ENCODE measurements at places on chromosomes 2 and 18.

GRCh38 chr2:99960790-99961189 lies 181.6 kb downstream of the AFF3 start:
- DNase-seq: no peak

- no peak for DNase-seq
Observed at GRCh38 chr2:78654941-78655340, 370.6 kb upstream of the REG3G start.

DNA sequence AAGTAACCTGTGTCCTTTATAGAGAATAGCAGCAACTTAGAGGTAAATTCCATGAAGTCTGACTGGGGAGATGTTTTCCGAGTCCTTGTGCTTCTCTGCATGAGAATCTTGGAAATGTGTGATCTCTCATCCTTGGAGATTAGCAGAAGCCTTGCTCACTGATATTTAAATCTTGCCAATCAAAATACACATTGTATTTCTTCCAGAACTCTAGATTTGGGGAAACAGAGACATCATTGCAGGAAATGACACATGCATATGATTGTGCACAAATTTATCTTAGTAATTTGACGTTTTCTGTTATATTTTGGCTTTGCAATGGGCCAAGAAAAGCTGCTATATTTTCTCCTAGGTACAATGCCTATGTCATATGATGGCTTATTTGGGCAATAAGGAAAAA lies 182.6 kb downstream of the ZNF804A start:
- DNase-seq: no peak

DNA sequence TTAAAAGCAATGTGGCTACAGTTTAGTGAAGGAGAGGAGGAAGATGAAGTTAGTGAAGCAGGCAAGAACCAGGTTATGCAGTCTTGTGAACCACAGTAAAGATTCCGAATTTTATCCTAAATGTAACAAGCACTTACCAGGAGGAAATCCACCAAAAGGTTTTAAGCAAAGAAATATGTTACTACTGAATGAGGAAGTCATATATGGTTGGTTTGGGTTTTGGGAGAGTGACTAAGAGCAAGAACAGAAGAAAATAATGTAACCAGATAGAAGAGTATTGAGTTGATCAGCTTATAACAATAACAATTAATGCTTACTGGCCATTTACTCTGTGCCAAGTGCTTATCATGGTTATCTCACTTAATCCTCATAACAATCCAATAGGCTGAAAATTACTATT lies 1.9 kb downstream of the USP37 start:
- no peak for DNase-seq

GRCh38 chr18:10391506-10391905 lies 62.9 kb upstream of the APCDD1 start:
- DNase-seq: no peak

DNA sequence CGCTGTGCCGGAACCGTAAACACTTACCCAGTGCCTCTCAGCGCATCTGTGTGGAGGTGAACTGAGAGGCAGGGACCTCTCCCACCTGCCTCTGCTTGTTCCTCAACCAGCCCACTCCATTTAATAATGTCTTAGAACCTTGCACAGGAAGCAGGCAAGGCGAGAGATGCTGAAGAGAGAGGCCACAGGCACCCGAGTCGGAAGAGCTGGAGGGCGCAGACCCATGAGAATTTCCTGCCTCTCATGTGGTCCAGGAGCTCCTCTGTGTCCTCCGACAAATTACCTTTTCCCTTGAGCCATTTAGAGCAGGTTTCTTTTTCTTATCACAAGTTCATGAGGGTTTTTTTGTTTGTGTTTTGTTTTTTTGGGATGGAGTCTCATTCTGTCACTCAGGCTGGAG lies 4.9 kb upstream of the RFX8 start:
- DNase-seq: no peak
